ENCODE measurements at places on chromosomes 12 and 14.

- no peak for DNase-seq
These were observed 126.9 kb upstream of the PRICKLE1 start for GRCh38 chr12:42716491-42716891.

DNA sequence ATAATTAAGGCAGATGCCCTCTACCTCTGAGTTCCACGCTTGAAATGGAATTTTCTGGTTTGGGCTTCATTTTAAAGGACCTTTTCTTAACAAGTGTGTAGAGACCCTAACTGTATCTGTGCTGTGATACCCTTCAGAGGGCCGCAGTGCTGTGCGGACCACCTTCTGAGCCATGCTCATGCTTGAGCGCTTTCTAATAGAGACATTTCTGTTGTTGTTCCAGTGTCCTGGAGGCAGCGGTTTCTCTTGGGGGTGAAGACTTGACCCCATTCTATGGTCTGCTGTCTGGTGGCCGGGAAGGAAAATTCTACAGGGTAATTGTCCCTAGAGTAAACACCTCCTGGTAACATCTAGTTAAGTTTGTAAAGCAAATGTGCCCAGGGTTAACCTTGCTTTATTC is 46.7 kb upstream of the BCL7A start:
- no peak for DNase-seq

GRCh38 chr12:46400406-46400805 is 27.8 kb upstream of the SLC38A2 start:
- DNase-seq = no peak

DNA sequence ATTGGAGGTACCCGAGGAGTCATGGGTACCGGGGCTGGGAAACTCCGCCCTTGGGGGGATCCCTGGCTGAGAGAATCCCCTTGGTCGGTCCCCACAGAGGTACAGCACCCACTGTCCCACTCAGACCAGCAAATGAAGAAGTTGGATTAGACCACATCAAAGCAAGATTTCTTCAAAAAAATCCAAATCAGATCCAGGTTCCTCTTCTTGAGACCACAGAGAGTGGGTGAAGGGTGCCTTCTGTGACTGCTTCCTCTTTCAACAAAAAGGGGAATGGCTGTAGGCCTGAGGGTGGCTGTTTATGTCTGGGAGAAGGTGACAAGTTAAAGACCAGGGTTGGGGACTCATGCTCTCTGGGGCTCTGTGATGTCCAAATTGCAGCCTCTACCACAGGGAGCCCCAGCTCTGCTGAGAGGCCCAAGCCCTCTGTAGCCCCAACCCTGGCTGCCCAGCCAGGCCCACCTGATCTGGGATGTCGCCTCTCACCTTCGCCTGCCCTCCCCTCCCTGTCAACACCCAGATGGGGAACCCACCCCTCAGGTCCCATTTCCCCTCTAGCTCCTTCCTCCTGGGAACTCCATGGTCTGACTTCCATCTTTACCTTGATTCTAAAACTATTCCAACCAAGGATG is 50.9 kb downstream of the ZFP36L1 start:
- DNase-seq = no peak

- no peak for DNase-seq
These were observed 52.5 kb upstream of the EVL start for GRCh38 chr14:100012478-100013327.

DNA sequence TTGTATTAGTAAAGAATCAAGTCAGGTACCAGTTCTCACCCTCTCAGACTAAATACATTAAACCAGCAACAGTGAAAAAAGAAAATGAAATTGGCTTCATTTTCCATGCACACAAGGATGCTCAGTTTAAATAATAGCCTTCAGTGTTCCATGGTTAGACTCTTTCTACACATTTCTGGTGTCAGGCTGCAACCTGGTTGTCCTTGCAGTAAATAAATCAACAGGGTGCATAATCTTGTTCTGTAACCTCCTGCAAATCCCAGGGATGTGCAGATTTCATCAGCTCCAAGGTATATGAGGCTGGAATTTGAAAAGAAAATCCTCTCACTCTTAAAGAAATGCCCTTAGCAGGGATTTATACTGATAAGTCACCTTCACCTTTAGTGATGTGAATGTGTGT is 46.7 kb upstream of the BTG1 start:
- no peak for DNase-seq

DNA sequence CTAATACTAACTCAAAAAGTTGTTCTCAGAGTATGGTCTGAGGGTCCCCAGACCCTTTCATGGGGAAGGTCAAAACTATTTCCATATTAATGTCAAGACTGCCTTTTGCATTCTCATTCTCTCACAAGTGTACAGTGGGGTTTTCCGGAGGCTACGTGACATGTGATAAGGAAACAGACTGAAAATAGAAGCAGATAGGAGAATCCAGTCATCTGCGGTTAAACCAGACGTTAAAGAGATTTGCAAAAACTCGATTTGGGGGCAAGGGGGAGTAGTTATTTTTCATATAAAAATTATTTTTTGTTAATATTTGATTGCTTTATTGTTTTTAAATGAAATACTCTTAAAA is 1.0 kb upstream of the NAP1L1 start:
- DNase-seq = peak; percentile 7

- DNase-seq = no peak
These were observed 76.8 kb downstream of the TTC9 start for GRCh38 chr14:70718383-70719118.

- no peak for DNase-seq
These were observed 6.3 kb upstream of the SERPINA1 start for GRCh38 chr14:94394581-94395207.

- DNase-seq = no peak
These were observed 13.1 kb downstream of the ARMH4 start for GRCh38 chr14:58138714-58139482.

DNA sequence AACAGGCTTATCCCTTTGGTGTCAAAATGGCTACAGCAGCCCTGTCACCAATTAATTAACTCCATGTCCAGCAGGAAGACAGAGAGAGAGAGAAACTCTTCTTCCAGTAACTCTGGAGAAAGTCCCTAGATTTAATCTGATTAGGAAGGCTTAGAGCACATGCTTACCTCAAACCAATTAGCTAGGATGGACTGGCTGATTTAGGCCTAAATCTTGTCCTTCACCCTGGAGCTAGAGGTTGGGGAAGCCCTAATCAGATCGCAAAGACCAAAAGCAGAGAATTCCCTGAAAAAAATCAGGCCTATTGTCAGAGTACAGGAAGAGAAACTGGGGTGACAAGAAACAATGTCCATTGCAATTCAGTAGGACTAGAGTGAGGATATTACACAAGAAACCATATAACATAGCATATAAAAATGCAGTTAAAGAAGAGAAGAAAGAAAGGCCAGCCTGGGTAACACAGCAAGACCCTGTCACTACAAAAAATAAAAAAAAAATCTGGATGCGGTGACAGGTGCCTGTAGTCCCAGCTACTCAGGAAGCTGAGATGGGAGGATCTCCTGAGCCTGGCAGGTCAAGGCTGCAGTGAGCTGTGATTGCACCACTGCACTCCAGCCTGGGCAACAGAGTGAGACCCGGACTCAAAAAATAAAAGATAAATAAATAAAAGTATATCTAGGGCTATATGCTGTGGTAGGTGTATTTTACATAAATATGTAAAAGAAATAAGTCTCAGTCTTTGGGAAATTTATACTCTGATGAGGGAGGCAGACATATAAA is 34.9 kb upstream of the TUBA1A start:
- no peak for DNase-seq

GRCh38 chr12:59374783-59375182 is 221.0 kb upstream of the SLC16A7 start:
- DNase-seq = no peak

GRCh38 chr12:68240079-68240478 is 13.3 kb downstream of the IL22 start:
- DNase-seq = no peak

- DNase-seq = peak; percentile 68
These were observed at the start of gene RASSF3 for GRCh38 chr12:64610079-64610659. Gene RASSF3 (plus strand): TSS chr12:64610495. CDS start chr12:64610633, 138 bp downstream.

GRCh38 chr14:77031759-77032490 is 3.4 kb upstream of the IRF2BPL start:
- no peak for DNase-seq

DNA sequence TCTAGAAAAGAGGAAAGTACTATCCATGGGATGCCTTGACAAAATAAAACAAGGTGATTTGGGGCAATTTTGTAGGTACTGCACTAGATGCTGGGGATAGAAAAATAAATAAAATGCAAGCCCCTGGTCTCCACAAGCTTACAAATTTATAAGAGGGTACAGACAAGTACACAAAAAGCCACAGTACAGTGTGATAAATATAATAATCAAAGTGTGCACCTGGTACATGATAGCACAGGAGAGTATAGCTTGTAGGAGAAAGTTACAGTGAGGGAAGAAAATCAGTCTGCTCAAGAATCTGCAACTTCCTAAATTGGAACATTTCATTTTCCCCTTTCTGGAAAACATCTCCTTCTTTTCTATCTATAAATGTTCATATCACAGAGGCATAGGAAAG is 3.0 kb upstream of the SSTR1 start:
- no peak for DNase-seq

GRCh38 chr12:69275471-69275891 is 36.1 kb downstream of the CPSF6 start:
- no peak for DNase-seq

- DNase-seq = no peak
These were observed 28.4 kb downstream of the LRTM2 start for GRCh38 chr12:1848745-1849144.

DNA sequence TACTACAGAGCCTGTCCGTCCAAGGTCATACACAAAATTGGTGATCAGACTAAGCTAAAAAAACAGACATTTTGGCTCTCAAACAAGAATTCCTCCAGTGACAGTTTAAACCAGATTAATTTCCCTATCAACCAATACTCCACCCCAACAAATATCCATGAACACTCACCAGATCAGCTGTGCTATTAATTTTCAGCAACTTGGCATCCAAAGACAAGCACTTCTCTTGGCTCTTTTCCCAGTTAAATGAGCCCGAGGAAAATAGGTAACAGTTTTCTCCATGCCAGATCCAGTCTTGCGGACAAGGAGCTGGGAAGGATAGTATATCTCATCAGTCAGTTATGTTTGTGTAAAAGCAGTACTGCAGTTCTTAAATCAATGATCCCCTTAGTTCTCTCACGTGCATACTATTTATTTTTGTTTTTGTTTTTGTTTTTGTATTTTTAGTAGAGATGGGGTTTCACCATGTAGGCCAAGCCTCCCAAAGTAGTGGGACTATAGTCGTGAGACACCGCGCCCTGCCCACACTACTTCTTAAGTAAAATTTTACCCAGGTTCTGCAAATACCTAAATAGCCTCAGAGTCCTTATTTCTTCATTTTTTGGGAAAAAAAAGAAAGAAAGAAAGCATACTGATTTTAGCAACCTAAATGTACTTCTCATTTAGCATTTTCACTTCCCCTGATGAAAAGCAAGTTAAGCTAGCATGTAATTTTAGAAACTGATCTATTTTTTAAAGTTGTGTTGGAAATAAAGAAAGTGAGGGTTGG is 11.1 kb downstream of the OLR1 start:
- DNase-seq = no peak

GRCh38 chr14:97640031-97640430 is 842.8 kb downstream of the VRK1 start:
- DNase-seq = no peak

DNA sequence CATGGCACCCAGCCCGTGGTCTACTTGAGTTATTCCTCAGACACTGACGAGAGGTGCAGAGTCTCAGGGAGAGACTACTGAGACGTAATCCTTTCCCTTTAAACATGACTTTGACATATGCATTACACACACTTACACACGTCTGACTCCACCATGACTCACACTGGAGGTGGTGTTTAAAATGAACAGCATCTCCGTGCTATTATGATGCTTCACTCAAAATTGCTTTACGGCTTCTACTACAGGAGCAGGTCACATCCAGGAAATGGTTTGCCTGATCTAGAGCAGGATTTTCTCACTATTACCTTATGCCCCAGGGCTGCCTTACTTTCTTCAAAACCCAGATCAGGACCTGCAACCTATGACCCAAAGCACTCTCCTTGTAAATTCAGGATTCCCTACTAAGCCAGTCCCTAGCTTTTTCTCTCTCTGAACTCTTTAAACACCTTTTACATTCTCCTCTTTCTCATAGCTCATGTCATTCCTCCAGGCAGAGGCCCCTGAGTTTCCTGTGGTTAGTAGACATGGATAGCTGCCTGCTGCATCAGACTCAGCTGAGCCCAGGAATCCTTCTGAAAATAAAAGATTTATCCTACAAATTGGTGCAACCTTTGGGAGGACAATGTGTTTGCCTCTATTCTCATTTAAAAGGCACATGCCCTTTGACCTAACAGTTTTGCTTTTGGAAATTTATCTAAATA is 31.2 kb downstream of the TMCC3 start:
- DNase-seq = no peak

DNA sequence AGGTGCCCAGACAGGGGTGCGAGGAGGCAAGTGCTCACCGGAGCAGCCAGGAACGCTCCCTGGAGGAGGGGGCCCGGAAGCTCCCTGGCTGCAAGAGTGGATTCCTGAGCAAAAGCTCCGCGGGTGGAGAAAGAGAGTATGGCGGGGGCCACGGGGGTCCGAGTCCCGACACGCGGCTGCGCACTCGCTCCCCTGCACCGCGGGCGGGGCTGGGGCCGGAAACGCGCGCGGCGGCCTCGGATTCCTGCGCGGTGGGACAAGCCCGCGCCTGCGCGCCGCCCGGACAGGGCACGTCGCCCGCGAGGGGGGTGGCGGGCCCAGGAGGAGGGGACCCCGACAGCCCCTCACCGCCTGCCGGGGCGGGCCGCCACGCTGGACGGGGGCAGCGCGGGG is 27.8 kb upstream of the GPR132 start:
- peak; percentile 56 for DNase-seq

GRCh38 chr12:132530447-132530846 is 40.5 kb downstream of the FBRSL1 start:
- no peak for DNase-seq

DNA sequence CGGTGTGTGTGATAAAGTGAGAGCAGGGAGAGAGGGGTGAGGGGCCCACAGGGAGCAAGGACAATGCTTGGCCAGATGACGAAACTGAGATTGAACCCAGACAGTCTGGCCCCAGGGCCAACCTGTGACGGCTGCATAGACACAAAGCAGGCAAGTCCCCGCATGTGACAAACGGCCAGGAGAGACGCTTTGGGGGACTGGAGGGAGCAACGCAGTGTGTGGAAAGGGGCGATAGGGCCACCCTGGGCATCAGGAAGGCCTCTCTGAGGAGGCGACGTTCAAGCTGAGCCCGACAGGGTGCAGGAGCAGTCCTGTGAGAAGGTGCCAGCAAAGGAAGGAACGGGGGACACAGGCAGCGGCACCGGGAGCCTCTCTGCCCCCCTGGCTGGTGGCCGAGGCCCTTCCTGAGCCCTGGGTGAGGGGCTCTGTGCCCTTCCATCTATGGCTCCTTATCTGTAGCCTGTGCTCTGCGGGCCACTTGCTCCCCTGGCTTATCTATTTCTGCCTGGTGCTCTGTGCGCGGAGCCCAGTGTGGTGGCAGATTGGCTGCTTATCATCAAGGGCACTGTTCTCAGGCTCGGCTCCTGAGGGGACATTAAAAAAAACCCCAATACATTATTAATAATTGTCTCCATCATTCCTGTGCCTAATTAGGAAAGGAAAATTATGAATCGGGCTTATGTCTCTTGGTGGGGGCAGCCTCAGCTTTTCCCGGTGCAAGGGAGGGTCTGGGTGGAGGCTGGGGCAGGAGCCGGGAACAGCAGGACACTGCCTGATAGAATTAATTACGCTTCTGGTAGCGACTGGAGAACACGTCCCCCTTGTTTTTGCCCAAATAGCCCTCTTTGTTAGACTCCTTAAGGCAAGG is 39.8 kb downstream of the PRIMA1 start:
- DNase-seq = no peak

Measured in stimulated activated CD8-positive, alpha-beta memory T cell treated with anti-CD3 and anti-CD28 coated beads, Interleukin-4, amount 100 ng/mL, for 24 hours (primary cell).